Stimulated activated CD8-positive, alpha-beta memory T cell treated with anti-CD3 and anti-CD28 coated beads, Interleukin-7, amount 100 ng/mL, for 1 hour (primary cell): ENCODE measurements at places on chromosomes 7 and 10.

- no peak for DNase-seq
Observed at GRCh38 chr10:74109452-74109851, 41.2 kb downstream of the AP3M1 start.

DNA sequence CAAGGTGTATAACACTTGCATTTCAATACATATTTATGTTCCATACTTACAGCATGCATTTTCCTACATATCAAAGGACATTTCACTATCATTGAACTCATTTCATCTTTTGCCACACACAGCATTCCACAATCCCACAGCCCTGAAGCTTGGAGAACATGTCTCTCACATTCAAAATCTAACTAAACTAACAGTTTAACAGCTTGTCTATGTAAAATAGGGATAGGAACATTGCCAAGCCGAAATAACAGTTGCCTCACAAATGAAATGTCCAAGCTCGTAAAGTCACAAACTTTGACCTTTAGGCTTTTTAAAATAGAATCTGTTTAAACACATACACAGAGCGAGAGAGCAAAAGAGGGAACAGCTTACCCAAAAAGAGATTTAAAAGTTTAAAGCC, 65.3 kb downstream of the HGF start:
- DNase-seq: no peak

DNA sequence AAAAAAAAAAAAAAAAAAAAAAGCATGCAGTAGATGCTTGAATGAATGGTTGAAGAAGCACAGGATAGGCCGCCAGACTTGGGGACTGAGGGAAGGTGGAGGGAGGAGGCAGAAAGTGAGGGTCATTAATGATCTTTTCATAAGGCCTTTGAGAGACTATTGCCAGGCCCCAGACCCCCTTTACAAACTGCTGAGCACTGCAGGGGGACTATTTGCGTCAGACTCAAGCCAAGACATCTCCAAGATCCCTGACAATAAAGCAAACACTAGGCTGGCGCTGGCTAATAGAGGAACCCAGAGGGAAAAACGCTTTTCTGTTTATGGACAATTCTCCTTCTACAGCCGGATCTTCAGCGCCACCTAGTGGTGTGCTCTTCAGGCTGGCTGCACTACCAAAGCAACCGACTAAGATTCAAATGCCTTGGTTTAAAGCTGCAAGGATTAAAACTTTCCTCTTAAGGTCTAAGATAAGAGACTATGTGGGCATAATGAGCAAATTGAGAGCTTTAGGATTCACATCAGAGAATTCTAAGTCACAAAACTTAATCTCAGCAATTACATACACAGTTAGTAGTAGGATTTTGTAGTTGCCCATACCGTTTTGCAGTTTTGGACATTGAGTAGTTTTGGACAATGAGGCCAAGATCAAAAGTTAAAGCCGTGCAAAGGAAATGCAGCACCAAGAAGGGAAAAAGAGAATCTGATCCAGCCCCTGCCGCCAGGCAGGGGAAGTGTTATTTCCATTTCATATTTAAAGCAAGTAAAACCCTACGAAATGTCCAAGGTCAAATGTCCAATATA, 17.9 kb upstream of the AGK start:
- DNase-seq: peak; percentile 24

GRCh38 chr10:83372646-83373045, 766.7 kb upstream of the GHITM start:
- no peak for DNase-seq

- DNase-seq: no peak
Observed at GRCh38 chr10:116857156-116857555, 7.9 kb downstream of the ENO4 start.

DNA sequence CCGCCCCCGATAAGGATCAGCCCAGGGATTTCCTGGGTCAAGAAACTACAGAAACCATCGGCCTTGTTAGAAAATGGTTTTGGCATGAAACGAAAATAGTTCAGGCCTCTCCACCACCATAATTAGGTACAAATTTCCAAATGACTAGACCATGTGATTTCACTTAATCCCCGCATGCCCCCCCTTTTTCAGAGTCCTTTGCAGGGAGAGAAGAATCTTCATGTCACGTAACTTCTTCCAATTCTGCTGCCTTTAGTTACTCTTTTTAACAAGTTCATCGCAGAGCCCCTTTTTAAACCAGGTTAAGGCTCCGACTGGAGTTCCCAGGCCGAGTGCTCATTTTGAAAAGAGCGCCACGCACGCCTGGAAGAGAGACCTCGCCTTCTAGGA, 3.4 kb downstream of the PDGFA start:
- DNase-seq: no peak

GRCh38 chr10:115665549-115665948, 572.4 kb downstream of the ATRNL1 start:
- no peak for DNase-seq

GRCh38 chr10:124717911-124718741, 26.1 kb downstream of the FAM53B start:
- peak; percentile 49 for DNase-seq

DNA sequence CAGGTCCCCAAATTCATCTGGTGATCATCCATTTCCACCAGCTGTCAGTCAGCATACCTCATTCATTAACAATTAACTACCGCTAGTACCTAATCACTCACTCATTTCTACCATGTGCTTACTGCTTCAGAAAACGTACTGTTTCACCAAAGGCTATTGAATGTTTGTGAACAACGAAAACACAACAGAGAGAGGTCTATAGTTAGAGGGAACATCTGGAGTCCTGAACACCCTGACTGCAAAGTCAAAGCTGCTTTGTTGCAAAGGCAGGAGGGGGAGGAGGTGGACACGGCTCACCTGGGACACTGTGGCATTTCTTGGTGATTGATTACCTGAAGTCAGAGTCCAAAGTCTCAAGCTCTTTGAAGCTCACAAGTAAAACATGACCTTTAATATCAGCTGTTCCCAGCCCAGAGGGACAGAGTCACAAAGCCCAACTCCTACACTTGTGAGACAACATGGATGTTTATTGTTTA, 342.3 kb upstream of the ADARB2 start:
- DNase-seq: no peak

DNA sequence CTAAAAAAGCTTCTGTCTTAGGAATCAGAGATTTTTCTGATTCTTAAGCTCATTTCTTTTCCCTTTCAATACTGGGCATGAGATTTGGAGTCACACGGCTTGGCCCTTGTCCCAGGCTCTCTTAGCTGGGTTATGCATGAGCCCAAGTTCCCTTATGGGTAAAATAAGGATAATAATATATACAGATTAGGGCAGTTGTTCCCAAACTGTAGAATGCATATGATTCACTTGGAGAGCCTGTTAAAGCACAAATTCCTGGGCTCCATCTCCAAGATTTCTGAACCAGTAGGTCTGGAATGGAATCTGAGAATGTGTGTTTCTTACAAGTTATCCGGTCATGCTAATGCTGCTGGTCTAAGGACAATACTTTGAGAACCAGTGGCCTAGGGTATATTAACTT, 154.0 kb downstream of the REEP3 start:
- no peak for DNase-seq

- DNase-seq: no peak
Observed at GRCh38 chr10:78212786-78213175, 179.1 kb downstream of the RPS24 start.

GRCh38 chr10:96341219-96342182, 17.3 kb downstream of the OPALIN start:
- DNase-seq: no peak

DNA sequence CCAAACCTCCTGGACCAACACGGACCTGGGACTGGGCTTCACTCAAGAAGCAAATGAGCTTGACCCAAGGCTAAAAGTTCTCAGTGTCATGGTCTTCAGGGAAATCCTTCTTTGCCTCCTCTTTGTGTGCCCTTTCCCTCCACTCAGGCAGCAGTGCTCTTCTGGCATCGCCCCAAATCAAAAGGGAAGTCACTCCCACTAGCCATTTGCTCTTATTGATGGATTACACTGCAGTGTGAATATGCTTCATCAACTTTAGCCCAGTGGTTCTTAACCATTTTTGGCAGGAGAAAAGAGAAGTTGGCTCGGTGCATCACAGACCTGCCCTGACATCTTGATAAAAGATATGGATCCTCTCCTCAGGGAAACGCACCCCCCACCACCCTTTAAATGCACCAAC, 19.2 kb upstream of the IKZF1 start:
- DNase-seq: no peak
